ENCODE measurements at places on chromosomes 12 and 14.

- no peak for DNase-seq
Measured at GRCh38 chr12:42539696-42540095, 49.9 kb downstream of the PRICKLE1 start.

DNA sequence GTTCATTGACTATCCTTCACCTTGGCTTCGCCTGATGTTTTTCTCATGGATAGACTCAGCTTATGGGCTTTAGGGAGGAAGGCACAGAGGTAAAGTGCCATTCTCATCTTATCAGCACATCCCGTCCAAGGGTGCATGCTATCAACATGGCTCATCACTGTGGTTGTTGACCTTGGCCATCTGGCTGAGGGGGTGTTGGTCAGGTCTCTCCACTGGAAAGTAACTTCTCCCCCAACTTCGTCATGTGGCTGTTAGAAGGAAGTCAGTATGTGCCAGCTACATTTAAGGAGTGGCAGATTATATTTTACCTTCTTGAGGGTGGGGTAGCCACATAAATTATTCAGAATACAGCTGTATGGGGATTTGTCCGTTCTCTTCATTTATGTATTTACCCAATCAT is 68.9 kb downstream of the EML1 start:
- no peak for DNase-seq

GRCh38 chr12:114406984-114407841 is 1.3 kb upstream of the TBX5 start:
- no peak for DNase-seq

GRCh38 chr14:82414853-82415539 is 881.3 kb upstream of the SEL1L start:
- no peak for DNase-seq

- no peak for DNase-seq
Measured at GRCh38 chr14:101087614-101088394, 184.3 kb upstream of the RTL1 start.

DNA sequence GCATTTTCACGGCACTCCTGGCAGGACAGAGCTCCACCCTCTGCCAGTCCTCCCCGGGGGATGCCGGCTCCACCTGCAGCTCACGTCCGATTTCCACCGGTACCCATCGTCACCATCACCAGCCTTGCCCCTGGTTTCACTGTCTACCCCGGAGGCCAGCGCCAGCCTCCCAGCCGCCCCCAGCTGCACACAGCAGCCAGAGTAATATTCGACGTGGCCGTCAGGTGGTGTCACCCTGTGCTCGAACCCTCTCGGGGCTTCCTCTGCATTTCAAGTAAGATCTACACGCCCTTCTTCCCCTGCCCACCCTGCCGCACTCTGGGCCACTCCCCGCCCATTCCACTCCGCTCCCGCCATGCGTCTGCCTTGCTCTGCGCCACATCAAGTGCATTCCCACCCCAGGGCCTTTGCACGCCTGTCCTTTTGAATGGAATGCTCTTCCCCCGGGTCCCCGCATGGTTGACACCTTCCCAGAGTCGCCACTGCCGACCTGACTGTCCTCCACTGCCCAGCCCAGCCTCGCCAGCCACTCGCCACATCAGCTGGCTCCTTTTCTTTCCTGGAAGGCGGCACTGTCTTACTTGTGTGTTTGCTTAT is 80.3 kb downstream of the ADGRD1 start:
- DNase-seq = no peak

DNA sequence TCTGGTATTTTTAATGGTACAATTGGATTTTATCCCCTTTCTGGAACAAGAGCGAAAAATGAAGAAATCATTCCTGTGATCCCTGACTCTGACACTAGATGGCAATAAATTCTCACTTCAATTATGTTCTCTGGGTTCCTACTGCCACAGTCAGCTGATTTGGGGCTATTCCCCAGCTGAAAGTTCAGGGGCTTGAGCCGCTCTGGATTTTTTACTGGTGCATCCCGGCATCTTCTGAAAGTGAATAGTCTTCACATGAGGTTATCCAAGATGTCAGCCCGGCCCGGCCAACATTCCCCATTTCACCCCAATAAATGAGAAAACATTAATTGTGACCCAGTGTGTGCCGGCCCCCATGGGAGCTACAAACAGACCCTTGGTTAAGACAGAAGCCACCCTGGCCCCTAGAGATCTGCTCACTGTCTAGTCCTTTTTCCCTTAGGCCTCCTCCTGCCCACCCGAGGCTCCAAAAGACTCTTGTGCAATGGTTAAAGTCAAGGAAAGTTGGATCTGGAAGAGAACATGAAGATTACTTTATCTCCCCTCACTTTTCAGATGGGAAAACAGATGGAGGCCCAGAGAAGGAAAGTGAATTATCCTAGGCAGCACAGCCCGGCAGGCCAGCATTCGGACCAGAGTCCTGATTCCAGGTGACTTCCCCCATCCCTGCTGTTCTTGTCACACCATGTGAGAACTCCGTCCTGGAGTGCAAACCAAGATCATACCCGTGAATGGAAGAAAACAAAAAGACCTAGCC is 20.8 kb downstream of the CKAP4 start:
- peak; percentile 85 for DNase-seq

DNA sequence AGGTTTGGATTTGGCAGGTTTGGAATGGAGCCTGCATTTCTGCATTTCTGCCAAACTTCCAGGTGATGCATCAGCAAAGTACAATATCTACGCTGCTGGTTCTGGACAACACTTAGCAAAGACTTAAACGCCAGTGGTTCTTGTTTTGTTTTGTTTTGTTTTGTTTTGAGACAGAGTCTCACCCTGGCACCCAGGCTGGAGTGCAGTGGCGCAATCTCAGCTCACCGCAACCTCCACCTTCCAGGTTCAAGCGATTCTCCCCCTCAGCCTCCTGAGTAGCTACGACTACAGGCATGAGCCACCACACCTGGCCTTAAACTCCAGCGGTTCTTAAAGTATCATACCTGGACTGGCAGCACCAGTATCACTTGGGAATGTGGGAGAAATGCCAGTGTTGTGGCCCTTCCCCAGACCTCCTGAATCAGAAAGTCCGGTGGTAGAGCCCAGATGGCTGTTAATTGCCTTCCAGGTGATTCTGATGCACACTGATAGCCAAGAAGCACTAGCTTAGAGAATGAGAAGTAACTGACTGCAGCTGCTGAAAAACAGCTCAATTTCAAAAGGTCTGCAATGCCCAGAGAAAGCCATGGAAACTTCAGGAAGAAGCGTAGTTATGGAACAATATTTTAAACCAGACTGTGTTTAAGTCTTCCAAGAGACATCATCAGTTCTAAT is 114.8 kb upstream of the FOXN3 start:
- DNase-seq = peak; percentile 72

- DNase-seq = no peak
Measured at GRCh38 chr12:109686523-109686922, 27.1 kb upstream of the FAM222A start.

GRCh38 chr14:94682736-94683135 is 70.5 kb downstream of the SERPINA3 start:
- DNase-seq = no peak

- DNase-seq = peak; percentile 78
Measured at GRCh38 chr14:87149583-87150354, 843.2 kb downstream of the GALC start.

- no peak for DNase-seq
Measured at GRCh38 chr12:49330631-49331379, 6.2 kb downstream of the C1QL4 start.

DNA sequence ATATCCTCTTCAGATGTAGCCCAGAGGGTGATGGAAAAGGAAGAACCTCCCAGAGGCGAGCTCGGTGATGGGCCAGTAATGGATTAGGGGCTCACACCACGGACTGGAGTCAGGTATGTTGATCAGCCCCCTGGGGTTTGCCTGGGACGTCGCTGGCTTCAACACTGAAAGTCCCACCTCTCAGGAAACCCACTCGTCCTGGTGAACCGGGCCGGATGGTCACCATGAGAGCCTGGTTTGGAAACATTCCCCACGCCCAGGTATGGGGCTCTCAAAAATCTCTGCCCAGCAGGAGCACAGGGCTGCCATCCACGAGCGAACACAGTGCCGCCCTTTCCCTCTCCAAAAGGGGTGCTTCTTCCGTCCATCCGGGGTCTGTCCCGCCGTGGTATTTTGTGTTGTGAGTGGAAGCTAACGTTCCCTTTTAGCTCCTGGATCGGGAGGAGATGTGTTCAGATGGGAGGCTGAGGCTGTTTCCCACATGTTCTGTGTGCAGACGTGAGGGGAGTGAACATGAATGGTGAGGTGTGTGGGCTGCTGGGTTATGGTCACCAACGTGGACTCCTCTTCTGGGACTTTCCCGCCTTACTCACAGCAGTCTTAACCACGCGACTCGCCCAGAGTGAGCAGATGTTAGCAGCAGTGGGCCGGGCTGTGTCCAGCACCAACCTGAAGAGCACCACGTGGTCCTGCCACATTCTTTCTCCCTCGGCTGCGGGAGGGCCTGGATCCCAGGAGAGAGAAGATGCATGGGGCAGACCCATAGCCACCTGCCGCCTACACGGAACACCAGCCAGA is 139.2 kb downstream of the KIF26A start:
- no peak for DNase-seq

DNA sequence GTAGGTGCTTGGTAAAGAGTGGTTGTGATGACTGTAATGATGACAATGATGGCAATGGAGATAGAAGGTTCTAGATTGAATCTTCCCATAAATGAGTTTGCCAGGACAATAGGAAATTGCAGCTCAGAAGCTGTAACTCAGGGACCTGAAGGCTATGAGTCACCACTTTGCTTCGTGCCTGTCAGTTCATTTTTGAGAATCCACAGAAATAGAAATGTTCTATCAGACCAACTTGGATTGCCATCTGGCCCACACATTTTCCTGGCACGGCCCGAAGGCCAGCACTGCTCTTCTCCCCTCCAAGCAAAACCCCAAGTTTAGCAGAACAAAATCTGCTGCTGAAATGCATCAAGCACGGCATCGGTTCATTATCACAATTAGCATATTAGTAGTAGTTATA is 1127.0 kb downstream of the BCL11B start:
- DNase-seq = no peak

GRCh38 chr14:105430042-105430441 is 10.4 kb downstream of the MTA1 start:
- DNase-seq = no peak

DNA sequence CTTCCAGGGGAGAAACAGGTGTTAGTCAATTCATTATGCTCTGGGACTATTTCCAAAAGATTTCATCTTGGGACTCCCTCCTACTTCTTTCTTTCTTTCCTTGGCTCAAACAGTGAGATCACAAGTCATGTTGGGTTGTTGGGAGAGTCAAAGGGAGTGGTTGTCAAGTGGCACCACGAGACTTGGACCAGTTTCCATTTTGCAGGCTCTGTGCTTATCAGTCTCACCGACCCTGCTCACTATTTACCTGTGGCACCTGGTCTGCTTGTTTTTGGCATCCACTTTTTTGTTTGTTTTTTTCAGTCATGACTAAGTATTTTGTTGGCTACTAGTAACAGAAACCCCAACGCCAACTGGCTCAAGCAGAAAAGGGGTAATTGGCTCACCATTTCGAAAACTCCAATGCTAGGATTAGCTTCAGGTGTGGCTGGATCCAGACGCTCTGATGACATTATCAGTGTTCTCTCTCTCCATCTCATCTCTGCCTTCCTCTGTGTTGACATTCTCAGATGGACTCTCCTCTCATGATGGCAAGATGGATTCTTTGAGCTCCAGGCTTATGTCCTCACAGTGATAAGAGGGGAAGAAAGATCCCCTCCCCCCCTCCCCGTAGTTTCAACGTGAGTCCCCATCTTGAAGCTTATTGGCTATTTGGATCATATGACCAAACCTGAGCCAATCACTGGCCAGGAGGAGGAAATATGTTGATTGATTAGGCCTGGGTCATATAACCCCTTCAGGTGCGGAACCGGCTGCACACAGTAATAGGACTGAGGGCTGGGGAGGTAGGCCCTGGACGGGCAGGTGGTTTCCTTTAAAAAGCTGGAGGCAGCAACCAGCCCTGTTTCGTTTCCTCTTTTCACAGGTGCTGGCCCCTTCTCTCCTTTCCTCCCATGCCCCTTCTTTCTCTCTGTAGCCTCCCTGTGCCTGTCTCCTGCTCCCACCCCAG is 84.2 kb downstream of the AACS start:
- DNase-seq = no peak

- peak; percentile 97 for DNase-seq
Measured at GRCh38 chr14:21308479-21309237, 28.8 kb downstream of the RPGRIP1 start.

- peak; percentile 24 for DNase-seq
Measured at GRCh38 chr14:71168564-71169427, 261.5 kb downstream of the PCNX1 start.
